NCI-H2107 (cell line): ENCODE measurements at places on chromosomes 3 and 15.

DNA sequence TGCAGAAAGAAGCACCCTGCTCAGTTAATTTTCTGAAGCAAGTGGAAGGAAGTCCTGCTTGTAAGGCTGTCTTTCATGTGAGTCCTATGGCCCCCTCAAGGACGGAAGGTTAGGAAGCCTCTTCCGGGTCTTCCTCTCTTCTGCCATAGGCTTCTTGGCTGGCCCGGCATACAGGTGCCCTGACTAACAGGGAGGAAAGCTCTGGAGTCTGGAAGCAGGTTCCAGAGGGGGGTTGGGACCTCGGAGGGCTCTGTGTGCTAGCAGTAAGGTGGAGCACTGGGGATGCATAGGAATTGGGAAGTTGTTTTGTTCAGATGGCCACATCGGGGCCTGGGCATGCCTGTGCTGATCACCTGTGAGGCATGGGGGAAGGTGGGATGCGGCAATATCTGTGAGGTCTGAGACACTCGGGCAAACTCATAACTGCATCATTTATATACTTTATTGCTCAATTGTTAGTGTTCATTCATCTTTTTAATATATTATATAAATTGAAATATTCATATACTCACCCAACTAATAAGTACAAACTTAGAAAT, 49.6 kb downstream of the TRAK1 start:
- no peak for DNase-seq

- no peak for DNase-seq
Observed at GRCh38 chr3:156812521-156813335, 13.4 kb upstream of the LEKR1 start.

GRCh38 chr3:101010296-101010695, 17.1 kb upstream of the ABI3BP start:
- DNase-seq = no peak

DNA sequence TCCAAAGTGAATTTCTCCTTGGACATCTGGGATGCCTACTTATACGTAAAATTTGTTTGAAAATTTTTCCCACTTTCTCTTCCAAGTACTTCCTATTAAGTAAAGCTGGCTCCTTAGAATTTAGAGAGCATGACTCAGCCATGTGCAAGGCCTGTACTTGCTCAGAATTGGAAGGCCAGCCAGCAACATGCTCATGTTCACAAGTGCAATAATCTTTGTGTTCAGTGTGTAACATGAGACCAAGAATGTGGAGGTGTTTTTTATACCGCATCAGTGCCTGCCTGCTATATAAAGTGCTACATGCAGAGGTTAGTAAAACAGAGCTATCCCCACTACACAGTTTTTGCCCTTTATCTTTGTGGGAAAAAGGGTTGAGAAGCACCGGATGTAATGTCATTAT, 151.9 kb upstream of the FEZF2 start:
- peak; percentile 23 for DNase-seq

DNA sequence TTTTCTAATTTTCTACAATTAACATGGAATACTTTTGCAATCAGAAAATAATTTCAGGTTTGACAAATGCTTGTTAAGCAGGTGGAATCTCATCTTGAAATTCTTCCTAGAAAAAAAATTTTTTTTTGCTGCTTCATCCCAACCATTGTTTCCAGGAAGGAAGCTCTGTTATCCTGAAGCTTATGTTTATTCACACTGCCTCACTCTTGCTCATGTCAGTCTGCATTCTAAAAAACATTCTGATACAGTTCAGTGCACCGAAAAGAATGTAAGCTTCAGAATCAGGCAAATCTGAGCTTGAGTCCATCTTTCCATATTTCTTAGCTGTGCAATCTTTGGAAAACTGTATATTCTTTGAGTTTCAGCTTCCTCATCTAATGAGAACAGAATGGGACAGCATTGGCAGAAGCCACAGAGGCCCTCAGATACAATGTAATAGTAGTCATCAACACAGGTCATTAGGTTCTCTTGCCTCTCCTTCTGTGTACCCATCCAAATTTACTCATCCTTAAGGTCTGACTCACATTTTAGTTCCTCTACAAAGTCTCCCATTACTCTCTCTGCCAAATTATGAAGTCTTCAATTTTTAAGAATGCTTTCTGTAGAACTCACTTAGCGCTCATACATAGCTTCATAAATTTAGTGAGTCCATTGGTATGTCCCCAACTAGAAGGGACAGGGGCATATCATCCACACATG, 881.8 kb upstream of the NR2F2 start:
- no peak for DNase-seq

DNA sequence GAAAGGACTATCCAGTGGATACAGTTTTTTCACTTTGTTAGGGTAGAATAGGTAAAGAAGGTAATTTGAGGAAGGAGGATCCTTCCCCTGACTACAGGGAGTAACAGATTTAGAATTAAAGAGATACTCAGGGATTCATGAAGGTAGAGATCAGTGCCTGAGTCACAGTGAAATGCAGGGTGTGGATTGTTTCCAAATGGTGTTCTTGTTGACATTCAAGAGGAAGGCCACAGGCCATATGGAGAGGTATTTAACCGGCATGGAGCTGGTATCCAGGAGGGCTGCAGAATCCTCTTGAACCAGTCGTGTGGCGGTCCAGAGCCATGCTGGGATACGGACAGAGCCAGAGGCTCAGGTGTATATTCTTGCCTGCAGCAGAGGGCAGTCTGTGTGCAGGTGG, 28.2 kb downstream of the GYG1 start:
- no peak for DNase-seq

GRCh38 chr15:58309963-58310928, 121.5 kb upstream of the LIPC start:
- DNase-seq = no peak

DNA sequence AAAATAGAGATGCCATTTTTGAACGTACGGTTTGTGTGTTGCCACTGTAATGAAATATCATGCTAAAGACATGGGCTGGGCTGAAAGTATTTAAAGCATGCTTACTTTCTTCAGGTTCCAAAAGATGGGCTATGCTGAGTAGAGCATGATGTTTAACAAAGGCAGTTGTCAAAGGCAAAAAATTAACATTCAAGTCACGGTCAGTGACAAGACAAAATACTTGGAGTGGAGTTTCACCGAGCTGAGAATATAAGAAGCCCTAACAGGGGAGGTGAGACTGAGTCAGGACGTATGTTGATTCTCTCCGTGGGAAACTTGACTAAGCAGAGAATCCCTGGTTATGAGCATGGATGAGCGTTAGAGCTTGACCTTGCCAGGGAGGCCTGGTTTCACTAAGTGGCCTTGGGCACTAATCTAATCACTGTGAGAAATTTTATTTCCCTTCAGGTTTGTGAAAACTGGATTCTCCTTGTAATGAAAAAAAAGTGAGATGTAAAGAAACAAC, 218.2 kb upstream of the ADAMTS9 start:
- DNase-seq = no peak

- DNase-seq = no peak
Observed at GRCh38 chr3:40582401-40583027, 57.8 kb downstream of the ZNF621 start.

DNA sequence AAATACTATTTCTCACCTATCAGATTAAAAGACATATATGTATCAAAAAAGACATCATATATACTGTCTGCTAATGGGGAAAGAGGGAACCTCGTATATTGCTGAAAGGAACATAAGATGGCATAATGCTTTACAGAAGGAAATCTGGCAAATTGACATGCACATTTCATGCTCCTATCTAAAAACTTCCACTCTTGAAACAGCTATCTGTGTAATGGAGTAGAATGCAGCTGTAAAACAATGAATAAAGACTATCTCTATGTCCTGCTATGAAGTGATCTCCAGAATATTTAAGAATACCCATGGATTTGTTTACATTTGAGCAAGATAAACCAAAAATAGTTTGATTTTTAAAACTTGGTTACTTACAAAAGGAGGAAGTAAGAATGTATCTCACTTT, 107.4 kb downstream of the TBL1XR1 start:
- no peak for DNase-seq

GRCh38 chr15:77496715-77497109, 76.0 kb downstream of the HMG20A start:
- DNase-seq = peak; percentile 8

DNA sequence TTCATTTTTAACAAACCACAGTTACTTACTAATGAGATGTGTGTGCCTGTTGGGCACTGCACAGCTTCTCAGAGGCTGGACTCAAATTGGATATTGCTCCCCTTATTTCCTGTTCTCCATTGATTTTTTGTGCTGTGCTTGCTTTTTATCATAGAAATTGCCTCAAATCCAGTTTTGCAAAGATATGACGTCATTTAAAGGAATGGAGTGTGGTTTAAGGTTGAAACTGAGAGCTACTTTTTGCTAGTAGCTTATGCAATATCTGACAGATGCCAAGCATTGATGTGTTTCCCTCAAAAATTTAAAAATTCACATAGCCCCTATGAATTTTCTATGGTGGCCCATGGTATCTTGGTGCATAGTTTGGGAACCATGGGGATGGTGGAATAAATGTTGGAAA, 67.7 kb upstream of the ROPN1 start:
- no peak for DNase-seq

GRCh38 chr3:39592311-39593050, 125.0 kb downstream of the MOBP start:
- DNase-seq = no peak

DNA sequence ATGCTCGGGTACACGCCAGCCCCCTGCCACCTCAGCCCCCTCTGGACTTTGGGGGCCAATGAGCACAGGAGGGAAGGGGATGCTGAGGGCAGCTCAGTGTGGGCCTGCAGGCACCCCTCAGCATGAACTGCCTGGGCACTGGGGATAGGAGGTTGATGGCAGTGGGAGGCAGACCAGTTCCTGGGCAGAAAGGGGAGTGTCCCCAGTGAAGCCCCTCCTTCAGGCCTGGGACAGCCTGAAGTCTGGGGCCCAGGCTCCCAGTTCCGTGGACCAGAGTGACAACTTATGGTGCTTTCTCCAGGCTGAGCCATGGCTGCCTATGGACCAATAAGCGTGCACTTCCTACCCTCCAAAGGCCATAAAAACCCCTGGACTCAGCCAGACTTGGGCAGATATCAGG, 63.3 kb upstream of the IMPG2 start:
- no peak for DNase-seq

- no peak for DNase-seq
Observed at GRCh38 chr3:49296781-49297411, 19.9 kb upstream of the C3orf62 start.

GRCh38 chr3:4043867-4044575, 244.8 kb downstream of the LRRN1 start:
- no peak for DNase-seq

DNA sequence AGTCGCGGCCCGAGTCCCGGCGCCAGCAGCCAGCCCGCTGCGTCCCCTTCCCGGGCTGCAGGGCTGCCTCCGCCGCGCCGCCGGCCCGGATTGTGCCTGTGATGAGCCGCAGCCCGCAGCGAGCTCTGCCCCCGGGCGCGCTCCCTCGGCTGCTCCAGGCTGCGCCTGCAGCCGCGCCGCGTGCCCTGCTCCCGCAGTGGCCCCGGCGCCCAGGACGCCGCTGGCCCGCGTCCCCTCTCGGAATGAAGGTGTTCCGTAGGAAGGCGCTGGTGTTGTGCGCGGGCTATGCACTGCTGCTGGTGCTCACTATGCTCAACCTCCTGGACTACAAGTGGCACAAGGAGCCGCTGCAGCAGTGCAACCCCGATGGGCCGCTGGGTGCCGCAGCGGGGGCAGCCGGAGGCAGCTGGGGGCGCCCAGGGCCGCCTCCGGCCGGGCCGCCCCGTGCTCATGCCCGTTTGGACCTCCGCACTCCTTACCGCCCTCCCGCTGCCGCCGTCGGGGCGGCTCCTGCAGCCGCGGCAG, 1.2 kb downstream of the CHST2 start:
- DNase-seq = no peak
